ENCODE measurements at places on chromosomes 12 and 14.
A peak's percentile ranks its signal among the peaks of the same experiment; 100 is the strongest.

GRCh38 chr14:63677891-63678379 is 36.3 kb upstream of the WDR89 start:
- peak; percentile 38 for DNase-seq

GRCh38 chr12:6608592-6609281 is 1.6 kb upstream of the CHD4 start:
- DNase-seq, result no peak

GRCh38 chr14:64612021-64612380 is 62.2 kb downstream of the PPP1R36 start:
- DNase-seq, result no peak

GRCh38 chr12:72610854-72611358 is 338.7 kb downstream of the TRHDE start:
- no peak for DNase-seq

GRCh38 chr14:49986343-49987014 is 93.6 kb downstream of the ARF6 start:
- DNase-seq, result no peak

- no peak for DNase-seq
Observed at GRCh38 chr12:19138551-19138950, 9.0 kb downstream of the PLEKHA5 start.

DNA sequence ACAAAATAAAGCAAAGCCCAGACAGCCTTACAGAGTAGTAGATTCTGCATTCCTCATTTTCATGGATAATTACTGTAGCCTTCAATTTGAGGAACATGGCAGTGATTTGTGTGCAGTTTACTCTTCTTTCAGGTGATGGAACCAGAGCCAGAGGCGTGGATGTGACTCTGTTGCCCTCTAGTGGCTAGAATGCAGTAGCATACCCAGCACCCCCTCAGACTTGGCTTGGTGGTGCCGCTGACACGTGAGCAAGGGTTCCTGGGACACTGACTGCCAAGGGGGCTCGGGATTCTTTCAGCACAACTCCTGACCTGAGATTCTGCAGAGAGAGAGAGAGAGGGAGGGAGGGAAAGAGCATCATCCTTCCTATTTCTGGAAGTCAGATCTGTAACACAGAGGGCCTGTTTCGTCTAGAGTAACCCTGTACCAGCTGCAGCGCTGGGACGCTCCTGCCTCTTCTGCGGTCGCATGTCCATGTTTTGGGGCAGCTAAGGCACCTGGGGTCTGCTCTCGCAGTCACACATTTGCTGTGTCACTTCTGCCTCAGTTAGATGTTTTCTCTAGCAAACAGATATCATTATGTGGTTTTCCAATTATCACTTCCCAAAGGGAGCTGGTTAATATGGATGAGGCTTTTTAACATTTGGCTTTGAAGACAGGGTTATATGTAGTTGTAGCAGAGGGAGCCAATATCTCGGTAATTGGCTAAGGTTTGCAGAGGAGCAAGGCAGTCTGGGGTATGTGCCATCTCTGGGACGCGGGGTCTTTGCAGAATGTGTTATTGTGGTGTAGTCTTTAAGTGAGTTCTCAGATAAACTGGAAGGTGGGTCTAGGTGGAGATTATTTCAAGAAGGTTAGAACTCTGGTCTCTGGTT is 428.1 kb downstream of the NRXN3 start:
- peak; percentile 61 for DNase-seq

DNA sequence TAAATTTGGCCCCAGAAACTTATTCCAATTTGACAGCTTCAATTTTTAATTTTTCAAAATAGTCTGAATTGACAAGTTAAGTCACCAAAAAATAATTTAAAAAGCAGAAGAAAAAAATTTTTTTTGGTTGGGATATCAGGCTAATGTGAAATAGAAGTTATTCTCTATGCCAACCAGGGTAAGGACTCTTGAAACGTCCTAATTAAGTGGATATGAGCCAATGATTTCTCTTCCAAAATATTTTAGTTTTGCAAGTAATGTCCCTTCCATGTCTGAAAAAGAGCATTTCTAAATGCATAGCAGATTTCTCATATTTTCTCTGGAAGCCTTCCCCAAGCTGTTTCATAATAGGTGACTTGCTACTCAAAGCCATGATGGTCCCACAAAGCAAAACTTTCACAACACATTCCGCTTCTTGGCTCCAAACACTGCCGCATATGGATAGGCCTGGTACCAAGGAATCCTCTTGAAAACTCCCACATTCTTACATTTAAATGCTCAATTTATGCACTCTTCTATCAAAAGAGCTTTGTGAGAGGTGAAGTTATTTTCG is 65.1 kb downstream of the SIX6 start:
- no peak for DNase-seq

DNA sequence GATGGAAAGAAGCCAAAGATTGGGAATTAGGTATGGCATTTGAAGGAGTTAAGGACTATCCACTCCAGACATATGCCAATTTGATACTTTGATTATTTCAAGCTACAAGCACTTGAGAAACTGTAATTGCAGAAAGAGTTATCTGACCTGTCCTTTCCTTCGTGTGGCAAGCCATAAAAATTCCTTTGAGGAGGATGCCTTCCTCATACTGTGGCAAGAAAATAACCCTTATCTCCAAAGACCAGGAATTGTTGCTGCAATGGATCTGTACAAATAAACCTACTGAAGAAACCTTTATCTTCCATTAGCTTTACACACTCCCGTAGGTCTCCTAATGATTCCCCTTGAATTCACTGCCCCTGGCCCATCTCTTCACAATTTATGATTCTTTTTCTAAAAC is 165.1 kb upstream of the AMIGO2 start:
- DNase-seq, result no peak

GRCh38 chr12:62520361-62520760 is 53.7 kb downstream of the MON2 start:
- no peak for DNase-seq

DNA sequence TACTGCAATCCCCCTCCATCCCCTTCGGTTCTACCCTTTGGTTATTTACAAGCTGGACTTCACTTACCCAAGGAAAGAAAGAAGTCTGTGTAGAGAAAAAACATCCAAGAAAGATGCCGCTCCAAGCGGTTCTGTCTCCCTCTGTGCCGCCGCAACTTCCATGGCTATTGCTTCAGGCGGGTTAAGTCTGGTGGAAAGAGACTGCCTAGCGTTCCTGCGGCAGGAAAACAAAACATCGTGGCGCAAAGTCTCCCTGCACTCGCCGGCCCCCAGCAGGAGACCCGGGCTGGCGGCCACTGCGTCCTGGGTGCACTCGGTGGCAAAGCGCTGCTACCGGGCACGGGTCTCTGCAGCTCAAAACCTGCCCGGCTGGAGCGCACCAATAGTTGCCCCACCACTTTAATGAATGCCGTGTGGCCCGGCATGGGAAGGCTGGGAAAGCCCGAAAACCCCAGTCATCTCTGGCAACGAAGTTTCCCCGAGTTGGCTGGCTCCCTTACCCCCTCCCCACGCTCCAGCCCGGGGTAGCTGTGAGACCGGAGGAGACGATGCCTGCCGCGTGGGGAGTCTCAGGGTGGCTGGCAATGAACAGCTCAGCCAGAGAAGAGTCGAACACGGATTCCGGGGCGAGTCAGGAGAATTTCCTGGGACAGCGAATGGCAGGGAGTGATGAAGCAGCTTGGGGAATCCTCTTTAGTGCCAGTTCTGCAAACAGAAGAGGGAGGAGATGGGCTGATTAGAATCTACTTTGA is 3.5 kb upstream of the KCNK10 start:
- no peak for DNase-seq

DNA sequence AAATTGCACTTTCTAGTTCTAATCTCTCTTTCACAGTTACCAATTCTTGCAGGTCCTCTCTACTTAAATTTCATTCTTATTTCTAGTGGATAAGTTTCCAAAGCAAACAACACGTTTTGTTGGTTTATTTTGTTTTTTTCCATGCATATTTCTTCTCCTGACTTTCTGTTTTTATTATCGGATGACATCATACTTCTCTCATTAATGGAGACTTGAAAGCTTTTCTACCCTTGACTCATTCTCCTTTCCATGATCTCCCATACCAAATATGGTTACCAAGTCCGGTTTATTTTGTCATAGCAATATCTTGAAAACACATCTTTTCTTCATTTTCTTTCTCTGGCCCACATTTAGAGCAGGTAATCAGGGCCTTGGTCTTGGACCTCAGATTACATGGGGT is 796.5 kb downstream of the GALC start:
- no peak for DNase-seq

DNA sequence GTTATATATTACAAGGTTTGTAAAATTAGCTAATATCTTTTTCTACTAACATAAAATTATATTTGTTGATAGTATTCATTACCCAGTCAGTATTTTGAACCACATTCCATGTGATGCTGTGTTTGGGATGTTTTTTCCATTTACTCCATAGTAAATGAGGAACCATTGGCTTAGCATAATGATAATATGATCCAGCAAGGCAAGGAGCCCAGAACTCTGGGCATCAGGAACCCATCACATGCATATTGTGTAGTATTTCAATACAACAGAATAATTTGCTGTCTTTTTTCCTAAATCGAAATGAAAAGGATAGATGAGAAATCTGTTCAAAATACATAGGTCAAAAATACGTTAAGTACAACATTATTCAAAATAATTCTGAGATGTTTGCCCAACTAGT is 48.7 kb upstream of the GARIN2 start:
- DNase-seq, result no peak

GRCh38 chr12:14883686-14884085 is 2.0 kb downstream of the MGP start:
- no peak for DNase-seq

DNA sequence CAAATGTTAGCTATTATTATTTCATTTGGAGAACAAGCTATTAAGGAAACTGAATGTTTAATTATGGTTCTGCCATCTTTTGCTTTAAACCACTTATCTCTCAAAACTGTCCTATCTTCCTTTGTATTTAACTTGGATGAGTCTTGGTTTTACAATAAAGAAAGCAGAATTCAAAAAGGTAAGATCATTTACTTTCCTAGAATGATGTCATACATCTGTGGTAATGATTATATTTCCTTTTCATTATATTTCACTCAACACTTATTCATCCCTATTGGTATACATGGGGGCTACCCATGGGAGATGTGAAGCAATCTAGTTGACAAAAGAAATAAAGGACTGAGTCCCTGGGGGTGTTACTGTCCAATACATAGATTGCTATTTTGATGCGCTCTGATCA is 456.7 kb downstream of the ZFP36L1 start:
- no peak for DNase-seq

GRCh38 chr12:115108129-115109100 is 424.4 kb upstream of the TBX3 start:
- DNase-seq, result no peak

DNA sequence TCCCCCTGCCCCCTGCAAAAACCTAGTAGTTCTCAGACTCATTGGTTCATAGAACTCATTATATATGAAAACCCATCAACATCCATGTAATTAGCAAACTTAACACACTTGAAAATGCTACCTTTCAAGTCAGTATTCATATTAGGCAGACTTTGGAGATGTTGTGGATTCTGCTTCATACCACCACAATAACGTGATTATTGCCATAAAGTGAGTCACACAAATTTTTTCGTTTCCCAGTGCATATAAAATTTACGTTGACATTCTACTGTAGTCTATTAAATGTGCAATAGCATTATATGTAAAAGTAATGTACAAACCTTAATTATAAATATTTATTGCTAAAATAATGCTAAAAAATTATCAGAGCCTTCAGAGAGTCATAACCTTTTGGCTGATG is 654.0 kb downstream of the DIO2 start:
- DNase-seq, result no peak

GRCh38 chr14:68369281-68370056 is 423.4 kb downstream of the ZFP36L1 start:
- no peak for DNase-seq

GRCh38 chr14:26132061-26132645 is 465.7 kb downstream of the NOVA1 start:
- no peak for DNase-seq

GRCh38 chr12:96255077-96255476 is 60.9 kb downstream of the ELK3 start:
- DNase-seq, result no peak

DNA sequence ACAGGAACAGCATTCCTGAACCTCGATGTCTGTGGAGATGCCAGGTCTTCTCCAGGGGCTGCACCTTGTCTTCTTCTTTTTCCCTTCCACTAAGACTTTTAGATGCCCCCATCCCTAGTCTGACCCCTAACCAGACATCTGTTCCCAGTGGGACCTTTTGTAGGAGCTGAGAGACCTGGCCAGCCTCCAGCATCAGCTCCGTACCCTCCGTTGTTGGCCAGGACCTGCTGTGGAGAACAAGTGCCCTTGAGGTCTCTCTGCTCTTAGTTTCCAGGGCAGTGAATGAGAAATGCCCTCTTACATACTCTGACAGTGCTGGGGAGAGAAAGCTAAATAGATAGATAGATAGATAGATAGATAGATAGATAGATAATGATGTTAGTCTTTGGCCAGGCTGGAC is 16.8 kb upstream of the SDR39U1 start:
- DNase-seq, result no peak

GRCh38 chr12:13661005-13661887 is 320.2 kb downstream of the GRIN2B start:
- DNase-seq, result peak; percentile 15

DNA sequence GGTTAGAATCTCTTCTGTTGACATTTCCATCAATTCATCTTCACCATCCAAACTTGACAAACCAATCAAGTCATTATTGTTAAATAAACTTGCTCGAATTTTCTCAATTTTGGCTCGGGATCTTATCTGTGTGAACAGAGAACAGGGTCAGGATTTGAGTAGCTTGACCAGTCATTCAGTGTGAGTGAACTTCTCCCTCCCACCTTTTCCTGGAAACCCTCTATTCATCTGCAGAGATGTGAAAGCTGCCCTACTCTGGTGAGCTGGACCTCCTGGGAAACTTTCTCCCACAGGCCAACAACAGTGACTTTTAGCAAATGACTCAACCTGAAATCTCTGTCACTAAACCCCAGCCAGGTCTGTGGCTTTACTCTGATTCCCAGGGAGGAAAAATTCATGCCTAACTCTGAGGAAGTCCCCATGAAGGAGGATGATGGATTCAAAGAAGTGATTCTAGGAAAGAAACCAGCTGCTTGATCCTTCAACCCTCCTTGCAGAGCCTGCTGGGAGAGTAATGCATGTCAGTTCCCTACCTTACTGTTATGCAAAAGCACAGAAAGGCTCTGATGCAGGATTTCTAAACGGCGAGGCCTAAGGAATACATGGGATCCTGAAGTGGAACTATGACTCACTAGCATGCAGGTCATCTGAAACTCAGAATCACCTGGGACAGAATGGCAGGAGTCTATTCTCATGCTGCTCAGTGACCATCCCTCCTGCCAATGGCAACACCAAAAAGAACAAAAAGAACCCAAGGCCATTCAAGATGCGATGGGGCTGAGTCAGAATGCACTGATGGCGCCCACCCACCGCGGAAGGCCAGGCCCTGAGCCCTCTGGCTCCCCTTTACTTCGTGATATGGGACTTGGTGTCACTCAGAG is 58.0 kb downstream of the TRAFD1 start:
- DNase-seq, result no peak

- DNase-seq, result no peak
Observed at GRCh38 chr12:39620659-39621658, 1.4 kb upstream of the ABCD2 start.

DNA sequence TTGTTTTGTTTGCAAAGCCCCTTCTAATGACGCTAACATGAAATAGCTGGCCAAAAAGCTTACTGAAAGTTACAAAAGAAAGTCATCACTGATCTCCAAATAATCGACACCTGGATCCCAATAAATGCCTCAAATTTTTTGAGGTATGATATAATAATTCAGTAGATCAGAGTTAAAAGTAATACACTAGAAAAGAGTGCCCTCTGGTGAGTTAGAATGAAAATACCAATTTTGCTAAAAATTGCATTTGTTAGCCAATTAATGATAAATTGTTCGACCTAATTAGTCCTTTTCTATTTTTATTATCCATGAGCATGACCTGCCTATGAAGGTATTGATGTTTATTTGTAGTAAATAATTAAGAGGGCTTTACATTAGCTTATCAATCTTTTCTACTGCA is 78.6 kb downstream of the CEP128 start:
- DNase-seq, result no peak

All from Panc1 (cell line).